Stimulated activated CD8-positive, alpha-beta memory T cell treated with anti-CD3 and anti-CD28 coated beads, Interleukin-15, amount 100 ng/mL, for 48 hours (primary cell): ENCODE measurements at places on chromosomes 6 and 20.

- DNase-seq = no peak
Observed at GRCh38 chr6:24858177-24858653, 59.5 kb upstream of the ARMH2 start.

DNA sequence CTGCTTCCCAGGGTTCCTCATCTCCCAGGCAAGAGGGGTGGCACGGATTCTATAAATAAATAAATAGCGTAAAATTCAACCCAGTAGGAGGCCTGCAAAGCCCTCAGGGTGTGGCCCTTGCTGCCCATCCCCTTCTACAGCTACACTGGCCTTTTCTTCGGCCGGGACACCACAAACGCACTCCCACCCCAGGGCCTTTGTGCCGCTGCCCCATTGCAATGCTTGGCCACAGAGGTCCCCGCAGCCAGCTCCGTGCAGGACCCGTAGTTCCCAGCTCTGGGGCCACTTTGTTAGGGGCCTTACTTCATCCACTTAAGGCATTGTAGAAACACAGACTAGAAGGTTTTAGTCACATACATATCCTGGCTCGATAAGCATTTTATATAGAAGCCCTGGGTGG is 151.2 kb downstream of the ERMARD start:
- no peak for DNase-seq

DNA sequence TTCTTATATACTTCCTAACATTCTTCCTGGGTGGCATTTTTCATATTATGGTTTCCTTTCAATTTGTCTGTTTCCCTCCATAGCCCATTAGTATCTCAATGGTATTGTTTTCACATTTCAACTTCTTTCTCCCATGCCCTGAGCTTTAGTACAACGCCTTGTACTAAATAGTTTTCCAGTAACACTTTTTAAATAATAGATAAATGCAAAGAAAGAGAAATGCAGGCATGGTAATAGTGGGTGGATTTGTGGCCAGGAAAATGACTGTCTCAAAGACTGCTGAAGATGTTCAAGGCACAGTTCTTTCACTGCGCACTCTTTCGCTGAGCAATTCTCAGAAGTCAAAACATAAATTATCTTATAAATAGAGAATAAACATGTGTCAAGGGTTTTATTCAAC is 145.1 kb downstream of the LCA5 start:
- DNase-seq = no peak

DNA sequence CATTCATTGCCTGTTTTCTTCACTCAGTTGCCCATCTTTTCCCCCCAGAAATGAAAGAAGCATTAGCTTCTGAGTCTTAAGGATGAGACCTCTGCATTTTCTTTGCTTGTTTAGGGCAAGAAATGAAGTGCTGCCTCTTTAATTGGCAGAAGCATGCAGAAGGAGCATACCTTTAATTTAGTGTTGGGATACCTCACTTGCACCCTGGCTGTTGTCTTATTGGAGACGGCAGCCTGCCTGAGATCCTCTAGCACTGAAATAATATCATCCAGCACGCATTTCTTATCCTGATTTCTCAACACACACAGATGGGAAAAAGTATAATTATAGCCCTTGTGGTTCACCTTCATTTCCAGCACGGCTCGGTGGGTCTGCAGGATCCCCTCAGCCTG is 43.1 kb downstream of the PTCHD4 start:
- no peak for DNase-seq

GRCh38 chr20:64222851-64223525 is 32.6 kb upstream of the PCMTD2 start:
- no peak for DNase-seq

- DNase-seq = no peak
Observed at GRCh38 chr6:109194880-109195279, 99.6 kb downstream of the CEP57L1 start.

GRCh38 chr6:134235937-134236751 is 81.8 kb downstream of the SGK1 start:
- DNase-seq = no peak

GRCh38 chr6:32244946-32245398 is 21.1 kb upstream of the NOTCH4 start:
- DNase-seq = peak; percentile 29

DNA sequence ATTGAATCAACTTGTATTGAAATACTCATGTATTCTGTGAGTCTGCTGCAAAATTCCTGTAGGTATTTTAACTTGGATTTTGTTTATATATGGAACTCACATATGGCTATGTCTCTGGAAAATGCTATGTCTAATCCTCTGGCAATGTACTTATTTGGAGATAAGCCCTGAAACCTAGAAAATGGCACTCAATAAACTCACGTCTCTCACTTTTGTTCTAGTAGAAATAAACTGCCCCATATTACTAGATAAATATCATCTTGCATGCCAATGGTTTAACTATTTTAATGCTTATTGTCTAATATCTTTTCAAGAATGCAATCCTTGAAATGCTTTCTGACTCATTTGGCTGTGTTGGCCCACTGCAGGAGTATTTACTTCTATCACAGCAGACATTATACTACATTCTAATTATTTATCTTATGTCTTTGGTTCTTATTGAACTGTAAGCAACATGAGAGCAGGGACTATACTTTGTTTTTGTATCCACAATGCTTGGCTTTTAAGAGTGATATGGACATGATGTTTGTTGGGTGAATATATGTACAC is 292.2 kb upstream of the RSPO3 start:
- DNase-seq = no peak
